ENCODE measurements at places on chromosomes 12 and 14.

DNA sequence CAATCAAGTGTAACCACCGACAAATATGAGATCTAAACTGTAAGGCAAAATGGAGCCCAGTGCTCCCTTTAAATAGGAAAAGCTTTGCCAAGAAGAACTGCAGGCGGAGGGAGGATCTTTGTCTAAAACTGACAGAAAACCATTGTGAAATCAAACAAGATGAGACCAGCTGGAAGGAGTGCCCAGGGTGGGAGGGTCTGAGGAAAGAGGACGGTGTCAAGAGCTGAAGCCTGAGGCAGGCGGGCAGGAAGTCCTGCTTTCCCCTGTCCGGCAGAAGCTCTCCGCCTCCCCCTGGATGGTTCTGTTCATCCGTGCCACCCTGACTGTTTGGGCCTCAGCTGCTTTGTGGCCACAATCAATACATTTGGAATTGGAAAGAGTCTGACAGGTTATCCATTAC lies 37.5 kb downstream of the CDC42BPB start:
- no peak for DNase-seq

DNA sequence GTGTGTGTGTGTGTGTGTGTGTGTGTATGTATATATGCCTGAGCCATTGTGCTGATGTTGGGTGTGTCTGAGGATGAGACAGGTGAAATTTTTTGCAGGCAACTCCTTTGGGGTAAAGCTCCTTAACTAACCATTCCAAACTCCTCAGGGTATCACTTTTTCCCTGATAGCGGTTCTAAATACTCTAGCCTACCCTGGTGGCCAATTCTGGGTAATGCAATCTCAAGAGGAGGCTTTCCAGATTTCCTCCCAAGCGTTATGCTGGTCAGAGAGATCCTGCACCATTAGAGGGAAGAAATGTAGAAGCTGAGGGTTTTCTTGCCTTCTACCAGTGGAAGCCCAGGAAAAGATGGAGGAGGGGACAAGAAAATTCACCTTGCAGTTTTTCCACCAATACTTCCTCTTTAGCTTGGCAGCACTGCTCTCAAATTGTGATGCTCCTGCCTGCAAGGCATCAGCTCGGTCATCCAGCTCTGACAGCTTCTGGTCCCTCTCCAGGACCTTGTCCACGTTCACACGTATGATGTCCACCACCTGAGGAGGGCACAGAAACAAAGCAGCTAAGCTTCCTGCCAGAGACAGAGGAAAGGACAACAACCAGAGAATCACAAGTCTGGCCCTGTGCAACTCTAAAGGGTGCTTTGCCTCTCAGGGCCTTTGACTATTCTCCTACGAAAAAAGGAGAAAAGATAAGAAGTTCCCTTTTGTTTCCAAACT lies 4.9 kb downstream of the VAMP1 start:
- no peak for DNase-seq

GRCh38 chr12:58139894-58140293 lies 198.5 kb downstream of the ATP23 start:
- no peak for DNase-seq

DNA sequence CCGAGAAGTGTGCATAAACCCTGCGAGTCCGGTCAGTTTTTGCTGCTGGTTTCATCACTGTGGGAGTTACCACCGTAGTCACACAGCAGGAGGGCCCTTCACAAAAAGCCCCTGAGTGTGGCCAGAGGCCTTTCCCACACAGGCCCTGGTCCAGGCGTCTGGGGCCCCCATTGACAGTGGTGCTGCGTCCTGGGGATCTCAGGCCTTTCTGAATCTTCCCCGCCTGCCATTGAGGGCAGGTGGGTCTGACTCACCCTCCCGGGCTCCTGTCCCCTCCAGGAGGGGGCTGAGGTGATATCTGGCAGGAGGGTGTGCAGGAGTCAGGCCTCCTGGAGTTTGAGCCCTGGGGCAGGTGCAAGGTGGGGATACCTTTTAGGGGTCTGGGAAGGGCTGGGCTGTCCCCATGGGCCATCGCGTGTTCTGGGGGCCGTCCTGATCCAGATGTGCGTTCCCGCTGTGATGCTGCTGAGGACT lies 358.5 kb downstream of the TMEM121 start:
- DNase-seq: no peak

GRCh38 chr14:89720076-89720687 lies 234.3 kb downstream of the EFCAB11 start:
- no peak for DNase-seq

GRCh38 chr14:69358233-69358963 lies 39.7 kb downstream of the ERH start:
- DNase-seq: no peak

DNA sequence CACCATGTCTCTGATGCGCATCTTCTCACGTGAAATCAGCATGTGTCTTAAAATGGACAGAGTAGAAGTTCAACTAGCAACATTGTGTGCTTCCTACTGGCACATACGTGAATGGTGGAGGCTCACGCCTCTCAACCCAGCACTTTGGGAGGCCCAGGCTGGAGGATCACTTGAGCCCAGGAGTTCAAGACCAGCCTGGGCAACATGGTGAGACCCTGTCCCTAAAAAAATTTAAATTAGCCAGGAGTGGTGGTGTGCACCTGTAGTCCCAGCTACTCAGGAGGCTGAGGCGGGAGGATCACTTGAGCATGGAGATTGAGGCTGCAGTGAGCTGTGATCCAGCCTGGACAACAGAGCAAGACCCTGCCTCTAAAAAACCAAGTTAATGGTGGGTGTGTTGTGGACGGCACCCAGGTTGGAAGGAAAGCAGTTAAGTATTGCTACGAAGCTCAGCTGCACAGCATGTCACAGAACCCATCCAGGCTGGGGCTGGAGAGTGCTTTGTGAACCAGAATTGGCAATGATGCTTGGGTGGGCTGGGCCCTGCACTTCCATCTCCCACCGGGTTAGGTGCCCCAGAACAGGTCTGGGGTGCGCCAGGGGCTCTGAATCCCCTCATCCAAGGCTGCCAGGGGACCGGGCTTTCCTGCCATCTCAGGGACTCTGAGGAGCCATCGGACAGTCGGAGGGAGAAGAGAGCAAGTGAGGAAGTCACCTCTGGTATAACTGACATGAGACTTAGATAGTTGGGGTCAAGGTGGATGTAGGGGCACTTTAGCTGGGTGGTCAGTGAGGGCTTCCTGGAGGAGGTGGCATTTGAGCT lies 33.0 kb upstream of the ULK1 start:
- no peak for DNase-seq

- DNase-seq: no peak
These were observed 4.9 kb upstream of the SUSD6 start for GRCh38 chr14:69606258-69607184.

DNA sequence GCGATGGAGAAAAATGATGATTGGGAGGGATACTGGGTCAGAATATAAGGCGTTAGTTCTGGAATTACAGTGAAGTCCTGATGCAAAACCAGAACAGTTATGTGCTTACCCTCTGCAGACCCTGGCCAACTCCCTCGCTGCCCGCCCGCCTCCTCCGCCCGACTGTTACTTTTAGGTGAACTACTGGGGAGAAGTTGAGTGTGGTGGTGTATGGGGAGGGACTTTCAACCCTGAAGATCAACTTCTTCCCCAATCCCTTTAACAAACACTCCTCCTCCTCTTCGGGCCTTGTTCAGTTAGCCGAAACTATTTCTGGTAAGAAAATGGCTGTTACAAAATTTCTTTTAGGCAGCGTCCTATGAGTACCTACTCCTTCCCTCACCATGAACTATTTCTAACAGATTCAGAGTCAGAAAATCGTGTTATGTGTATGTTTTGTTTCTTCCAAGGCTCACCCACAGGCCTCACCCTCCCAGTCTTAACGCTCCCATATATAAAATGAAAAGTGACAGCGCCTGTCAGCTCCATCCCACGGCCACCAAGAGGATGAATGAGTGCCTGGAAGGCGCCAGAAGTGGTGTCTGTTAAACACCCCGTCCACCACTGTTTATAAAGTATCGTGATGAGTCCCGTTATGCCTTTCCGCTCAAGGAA lies 1.3 kb downstream of the FBXO33 start:
- no peak for DNase-seq

- DNase-seq: no peak
These were observed 4.5 kb upstream of the ARF3 start for GRCh38 chr12:48961801-48962200.

DNA sequence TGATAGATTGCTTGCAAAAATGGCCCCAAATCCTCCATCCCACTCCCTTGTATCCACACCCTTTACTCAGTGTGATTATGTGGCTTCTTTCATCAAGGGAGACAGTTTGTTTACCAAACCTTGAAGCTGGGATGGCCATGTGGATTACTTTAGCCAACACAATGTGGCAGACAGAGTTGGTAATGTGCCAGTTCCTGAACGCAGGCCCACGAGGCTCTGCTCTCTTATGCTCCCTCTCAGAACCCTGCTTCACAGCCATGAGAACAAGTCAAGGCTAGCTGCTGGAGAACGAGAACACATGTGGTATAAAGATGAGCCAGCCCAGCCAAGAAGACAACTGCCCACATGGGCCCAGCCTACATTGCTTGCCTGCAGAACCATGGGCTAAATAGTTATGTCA lies 162.3 kb downstream of the NDUFA12 start:
- no peak for DNase-seq

GRCh38 chr12:114669401-114670290 lies 14.3 kb downstream of the TBX3 start:
- DNase-seq: no peak

GRCh38 chr12:123621101-123621500 lies 12.4 kb downstream of the EIF2B1 start:
- DNase-seq: no peak

- DNase-seq: no peak
These were observed 145.3 kb upstream of the DCN start for GRCh38 chr12:91327889-91328288.

- no peak for DNase-seq
These were observed 67.9 kb downstream of the GALNT9 start for GRCh38 chr12:132261328-132262138.

- no peak for DNase-seq
These were observed 838.0 kb downstream of the RPS29 start for GRCh38 chr14:48748151-48748675.

GRCh38 chr12:132154941-132155770 lies 10.9 kb downstream of the NOC4L start:
- no peak for DNase-seq

GRCh38 chr14:92484132-92484823 lies 29.3 kb upstream of the RIN3 start:
- no peak for DNase-seq

GRCh38 chr14:96299441-96299840 lies 43.4 kb downstream of the BDKRB1 start:
- no peak for DNase-seq

DNA sequence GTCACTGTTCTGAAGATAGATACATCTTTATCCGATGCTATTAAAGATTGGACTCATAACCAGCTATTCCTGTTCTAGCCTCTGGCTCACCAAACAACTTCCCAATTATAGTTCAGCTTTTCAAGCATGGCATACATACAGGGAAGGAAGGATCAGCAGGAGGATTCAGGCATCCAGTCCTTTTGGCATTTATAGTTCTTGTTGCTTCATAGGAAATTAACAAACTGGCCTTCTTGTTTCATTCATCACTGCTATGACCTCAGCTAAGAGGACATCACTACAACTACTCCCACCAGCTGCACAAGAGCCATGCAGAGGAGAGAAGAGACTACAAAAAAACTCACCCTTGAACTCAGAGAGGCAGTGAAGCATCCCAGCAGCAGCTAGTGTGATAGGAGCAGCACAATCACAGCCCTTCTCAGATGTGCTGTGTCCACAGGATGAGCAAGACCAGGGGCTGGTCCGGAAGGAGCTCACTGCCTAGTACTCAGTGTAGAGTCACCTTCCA lies 100.5 kb downstream of the SPTSSA start:
- no peak for DNase-seq

All from activated T-cell treated with anti-CD3 and anti-CD28 coated beads for 1 hour (primary cell).